ENCODE measurements at places on chromosomes 4 and X.

DNA sequence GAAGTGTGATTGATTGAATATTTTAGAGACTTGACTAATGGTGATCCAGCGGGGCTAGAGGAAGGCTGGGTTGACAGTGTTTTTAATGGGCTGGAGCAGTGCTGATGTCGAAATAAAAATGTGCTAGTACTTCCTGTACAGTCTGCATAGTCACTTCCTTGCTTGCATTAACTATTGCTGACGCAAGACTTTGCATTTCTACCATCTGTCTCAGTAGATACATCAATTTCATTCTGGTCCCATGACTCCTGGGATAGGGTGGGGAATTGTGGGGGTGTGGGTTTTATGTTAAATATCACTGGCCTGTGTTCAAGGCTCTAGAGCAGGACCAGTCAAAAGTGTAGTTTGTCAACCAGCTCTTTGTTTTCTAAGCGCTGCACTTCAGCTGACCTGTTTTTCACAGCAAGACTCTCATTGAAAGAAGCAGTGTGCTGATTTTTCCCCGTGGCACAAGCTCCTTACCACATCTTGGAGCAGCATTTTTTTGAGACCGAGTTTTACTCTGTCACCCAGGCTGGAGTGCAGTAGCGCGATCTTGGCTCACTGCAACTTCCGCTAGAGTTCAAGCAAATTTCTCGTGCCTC is 35.2 kb upstream of the PHEX start:
- no peak for DNase-seq

DNA sequence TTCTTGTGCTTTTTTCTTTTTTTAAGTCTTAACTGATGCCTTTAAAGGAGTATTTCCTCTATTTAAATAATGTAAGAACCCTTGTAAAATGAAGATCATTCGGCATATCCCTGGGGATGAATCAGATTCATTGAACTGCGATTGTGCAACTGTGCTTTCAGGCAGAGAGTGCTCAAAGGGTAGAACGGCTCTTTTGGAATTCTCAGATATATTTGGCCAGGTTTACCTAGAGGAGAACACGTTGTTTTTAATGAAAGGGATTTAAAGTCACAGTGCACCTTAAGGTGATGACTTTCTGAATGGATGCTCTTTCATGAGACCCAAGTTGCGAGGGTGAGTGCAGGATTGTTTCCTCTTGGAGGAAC is 51.6 kb upstream of the ELOVL6 start:
- DNase-seq, result no peak

DNA sequence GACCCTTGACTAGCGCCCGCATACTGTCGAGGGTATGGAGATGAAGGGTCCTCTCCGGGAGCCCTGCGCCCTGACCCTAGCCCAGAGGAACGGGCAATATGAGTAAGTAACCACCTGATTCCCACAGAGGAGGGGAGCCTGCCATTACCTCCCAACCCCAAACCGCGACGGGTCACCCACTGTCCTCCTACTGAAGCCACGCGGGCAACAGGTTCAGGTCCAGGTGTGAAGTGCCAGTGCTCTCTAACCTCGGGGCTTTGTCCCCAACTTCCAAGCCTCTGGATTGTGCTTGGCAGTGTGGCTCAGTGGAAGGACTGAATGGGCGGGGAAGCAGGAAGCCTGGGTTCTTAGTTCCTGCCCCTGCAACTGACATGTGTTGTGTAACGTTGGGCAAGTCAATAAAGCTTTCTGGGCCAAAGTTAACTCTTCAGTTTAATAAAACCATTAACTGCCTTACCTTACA is 694 bp downstream of the OCRL start:
- no peak for DNase-seq

DNA sequence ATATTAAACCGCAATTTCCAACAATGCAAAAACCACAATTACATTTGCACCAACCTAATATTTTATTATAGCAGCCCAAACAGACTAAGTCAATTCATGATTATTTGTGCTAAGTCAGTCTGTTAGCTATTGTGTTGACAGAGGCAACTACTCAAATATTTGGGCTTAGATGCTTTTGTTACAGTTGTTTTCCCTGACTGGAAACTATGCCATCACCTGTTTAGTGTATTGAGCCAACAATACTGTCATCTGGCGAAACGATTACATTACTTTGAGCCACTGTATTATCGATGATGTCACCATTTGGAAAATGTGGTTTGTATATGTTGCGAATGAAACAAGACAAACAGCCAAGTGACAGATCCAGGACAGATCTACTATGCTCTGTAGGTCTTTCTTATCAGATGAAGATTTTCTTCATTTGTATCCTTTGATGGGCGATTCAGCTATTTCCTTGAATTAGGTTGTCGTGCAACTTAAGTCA is 38.7 kb upstream of the INTS6L start:
- DNase-seq, result no peak

DNA sequence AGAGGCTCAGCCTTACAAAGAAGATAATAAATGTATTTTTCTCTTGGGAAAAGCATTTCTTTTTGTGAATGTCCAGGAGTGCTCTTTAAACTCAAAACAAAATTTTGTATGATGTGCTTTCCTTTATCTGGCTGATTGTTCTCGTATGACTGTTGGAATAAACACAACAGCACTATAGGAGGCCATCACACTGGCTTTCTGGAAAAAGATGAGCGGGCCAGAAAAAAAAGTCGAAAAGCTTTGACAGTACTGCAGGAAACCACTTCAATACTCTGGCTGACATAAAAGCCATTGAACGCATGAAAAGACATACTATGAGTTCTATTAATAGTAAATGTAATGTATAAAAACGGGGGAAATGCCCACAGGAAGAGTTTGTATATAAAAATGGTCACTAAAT is 64.7 kb upstream of the CTSO start:
- DNase-seq, result no peak

- no peak for DNase-seq
Observed at GRCh38 chr4:20643631-20644030, 56.6 kb upstream of the PACRGL start.

DNA sequence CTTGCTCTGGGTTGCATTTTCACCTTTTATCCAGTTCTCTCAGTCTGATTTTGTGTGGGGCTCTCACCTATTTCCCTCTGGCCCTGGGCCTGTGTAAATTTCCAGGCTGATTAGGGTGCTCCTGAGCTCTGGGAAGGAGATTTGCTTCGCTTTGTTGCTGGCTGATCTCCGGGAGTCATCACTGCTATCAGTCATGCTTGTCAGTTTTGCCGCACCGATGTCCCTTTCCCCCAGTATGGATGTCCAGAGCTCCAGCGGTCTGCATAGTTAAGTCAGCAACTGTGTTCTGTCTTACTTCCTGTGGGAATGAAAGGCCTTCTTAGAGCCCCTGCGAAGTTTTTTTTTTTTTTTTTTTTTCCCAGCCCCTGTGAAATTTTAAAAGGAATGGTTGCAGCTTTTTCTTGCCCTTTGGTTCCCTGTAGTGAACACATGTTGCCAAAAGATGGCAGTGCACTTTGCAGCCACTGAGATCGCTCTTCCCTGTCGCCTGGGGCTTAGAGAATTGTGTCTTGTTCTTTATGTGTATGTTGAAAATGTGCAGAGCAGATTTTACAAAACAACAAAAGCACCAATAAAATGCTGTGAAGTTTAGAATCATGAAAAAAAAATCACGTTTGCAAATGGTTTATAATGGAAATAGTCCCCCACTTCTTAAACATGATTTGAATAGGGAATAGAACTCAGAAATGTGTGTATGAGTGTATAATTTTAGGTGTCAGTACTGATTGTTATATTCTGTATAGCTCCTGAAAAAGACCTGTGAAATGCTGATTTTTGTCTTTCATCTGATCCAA is 109.1 kb upstream of the SLC4A4 start:
- DNase-seq, result no peak

GRCh38 chr4:48360285-48361011 is 19.1 kb downstream of the SLAIN2 start:
- DNase-seq, result no peak

GRCh38 chr4:158788516-158788915 is 19.7 kb downstream of the FNIP2 start:
- DNase-seq, result no peak

- no peak for DNase-seq
Observed at GRCh38 chrX:43706786-43707370, 50.8 kb downstream of the MAOA start.

DNA sequence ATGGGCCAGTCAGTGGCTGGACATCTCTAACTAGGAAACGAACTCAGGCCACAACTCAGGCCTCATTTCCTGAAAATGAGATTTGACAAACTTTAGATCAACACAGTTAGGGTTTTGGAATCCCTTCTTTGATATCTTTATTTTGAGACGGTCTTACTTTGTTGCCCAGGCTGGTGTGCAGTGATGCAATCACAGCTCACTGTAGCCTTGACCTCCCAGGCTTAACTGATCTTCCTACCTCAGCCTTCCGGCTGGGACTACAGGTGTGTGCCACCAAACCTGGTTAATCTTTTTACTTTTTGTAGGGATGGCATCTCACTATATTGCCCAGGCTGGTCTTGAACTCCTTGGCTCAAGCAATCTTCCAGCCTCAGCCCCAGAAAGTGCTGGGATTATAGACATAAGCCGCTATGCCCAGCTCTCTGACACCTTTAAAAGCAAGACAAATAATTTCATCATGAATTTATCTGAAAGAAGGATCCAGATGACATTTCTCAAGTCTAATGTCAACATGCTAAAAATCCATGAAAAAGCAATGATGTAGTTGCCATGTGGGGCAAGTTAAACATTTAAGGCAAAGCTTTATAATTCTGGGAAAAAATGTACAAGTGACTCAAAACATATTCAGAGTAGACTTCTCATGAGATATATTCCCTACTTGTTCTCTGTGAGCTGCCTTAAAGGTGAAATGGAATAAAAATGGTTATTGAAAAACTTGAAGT is 89.1 kb upstream of the CBR4 start:
- DNase-seq, result no peak

DNA sequence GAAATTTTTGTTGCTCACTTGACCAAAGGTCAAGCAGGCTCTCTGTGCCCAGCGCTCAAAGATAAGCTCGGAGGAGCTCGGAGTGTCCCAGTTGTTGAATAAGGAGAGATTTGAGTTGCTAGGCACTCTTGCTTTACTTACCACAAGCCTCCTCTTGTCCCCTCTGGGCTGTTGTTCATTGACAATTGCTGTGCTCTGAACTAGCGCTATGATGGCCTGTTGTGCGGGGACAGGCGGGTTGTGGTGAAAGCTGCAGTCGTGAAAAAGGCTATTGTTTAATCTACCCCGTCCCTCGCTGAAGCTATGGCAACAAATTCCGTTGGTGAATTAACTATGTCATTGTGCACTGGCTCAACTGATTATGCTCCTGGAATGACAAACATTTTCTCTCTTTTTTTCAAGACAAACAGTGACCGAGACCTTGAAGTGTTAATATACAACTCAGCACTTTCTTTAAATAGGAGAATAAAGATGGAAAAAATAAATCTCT is 21.0 kb upstream of the POLA1 start:
- no peak for DNase-seq

GRCh38 chrX:40174854-40175510 is 77.2 kb upstream of the BCOR start:
- DNase-seq, result no peak

GRCh38 chr4:169175476-169175875 is 95.3 kb downstream of the SH3RF1 start:
- DNase-seq, result no peak

GRCh38 chr4:6617246-6617645 is 23.2 kb upstream of the MRFAP1 start:
- DNase-seq, result no peak

DNA sequence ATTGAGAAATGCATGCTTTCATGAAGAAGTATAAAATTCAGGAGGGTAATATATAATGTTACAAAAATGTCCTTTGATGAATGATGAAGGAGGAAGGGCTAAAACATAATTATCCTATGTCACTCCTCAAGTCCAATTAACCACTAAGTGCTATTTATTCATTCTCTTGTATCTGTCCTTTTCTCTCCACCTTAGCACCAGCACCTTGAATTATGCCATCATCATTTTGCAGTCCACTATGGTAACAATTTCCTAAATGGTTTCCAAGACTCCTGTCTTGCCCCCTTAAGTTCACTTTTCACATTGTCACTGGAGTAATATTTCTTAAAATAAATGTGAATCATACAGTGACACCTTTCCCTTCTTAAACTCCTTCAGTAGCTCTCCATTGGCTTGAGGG is 756.3 kb downstream of the STPG2 start:
- DNase-seq, result no peak
